Stimulated activated CD8-positive, alpha-beta memory T cell treated with anti-CD3 and anti-CD28 coated beads, Interleukin-2, amount 100 ng/mL, for 48 hours (primary cell): ENCODE measurements at places on chromosomes 3 and 15.
A peak's percentile ranks its signal among the peaks of the same experiment; 100 is the strongest.

GRCh38 chr3:185253645-185254410 is at the start of gene EHHADH:
EHHADH (minus strand) TSS chr3:185254049; CDS start chr3:185254022, 27 bp downstream.
- DNase-seq, result peak; percentile 49

GRCh38 chr15:85379403-85380131 is 836 bp upstream of the AKAP13 start:
- peak; percentile 31 for DNase-seq

DNA sequence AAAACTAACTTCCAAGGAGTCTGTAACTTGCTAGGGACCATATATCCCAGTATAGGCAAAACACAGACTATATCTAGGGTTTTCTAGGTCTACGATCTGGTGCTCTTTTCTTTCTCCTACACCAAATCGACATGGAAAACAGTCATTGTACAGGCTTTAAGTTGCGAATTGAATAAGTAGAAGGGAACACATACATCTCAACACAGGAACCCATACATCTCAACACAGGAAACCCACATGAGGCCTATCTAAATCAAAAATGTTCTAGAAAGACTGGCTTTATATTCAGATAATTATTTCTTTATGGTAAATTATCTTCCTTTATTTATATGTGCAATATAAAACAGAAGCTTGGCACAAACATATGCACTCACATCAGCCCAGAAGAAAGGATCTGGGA is 126.6 kb downstream of the ADAM10 start:
- no peak for DNase-seq

DNA sequence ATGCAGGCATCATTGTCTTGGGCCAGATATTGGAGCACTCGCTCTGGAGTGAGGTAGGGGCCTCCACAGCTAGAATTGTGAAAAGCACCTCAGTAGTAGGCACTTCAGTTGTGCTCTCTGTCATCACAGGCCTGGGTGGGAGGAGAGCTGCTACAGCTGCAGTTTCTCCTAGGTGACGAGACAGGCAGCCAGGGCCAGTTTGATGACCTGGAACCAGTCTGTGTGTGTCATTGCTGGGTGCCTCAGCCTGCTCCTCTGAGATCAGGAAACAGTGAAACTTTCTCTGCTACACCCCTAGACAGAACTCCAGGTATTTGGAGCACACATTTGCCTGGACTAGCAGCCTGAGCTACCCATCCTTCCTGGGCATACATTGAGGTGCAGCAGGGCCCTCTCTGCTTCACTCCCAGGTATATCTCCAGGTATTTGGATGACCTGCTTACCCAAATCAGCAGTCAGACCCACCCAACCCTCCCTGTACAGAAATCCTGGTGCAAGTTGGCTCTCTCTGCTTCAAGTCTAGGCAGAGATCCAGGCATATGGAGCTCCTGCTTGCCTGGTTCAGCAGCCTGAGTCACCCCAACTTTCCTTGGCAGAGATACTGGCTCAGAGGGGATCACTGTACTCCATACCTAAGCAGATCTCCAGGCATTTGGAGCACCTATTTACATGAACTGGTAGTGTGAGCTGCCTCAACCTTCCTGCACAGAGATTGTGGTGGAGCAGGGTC is 54.3 kb upstream of the SGO1 start:
- DNase-seq, result no peak

GRCh38 chr3:66709532-66709931 is 208.7 kb upstream of the LRIG1 start:
- DNase-seq, result no peak

- no peak for DNase-seq
Observed at GRCh38 chr3:182843478-182843877, 50.2 kb downstream of the ATP11B start.

DNA sequence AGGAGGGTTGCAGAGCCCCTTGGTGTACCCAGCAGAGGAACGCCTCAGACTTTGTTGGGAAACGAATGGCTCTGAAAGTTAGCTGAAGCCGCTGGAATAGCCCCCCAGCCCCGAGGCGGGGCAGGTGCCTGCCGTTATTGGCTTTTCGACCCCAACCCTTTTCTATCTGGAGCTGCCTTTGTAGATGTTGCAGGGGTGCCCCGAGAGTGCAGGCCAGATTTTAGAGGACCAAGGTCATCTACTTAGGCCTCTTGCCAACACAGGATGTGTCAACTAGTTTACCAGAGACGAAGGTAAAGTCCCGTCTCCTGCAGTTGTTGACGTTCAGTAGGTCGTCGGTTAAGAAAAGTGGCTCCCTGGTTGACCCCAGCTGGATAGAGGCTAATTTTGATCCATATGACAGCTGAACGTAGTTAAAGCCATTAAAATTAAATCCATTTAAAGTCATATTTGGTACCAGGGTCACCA is 579 bp upstream of the UBE3A start:
- no peak for DNase-seq

DNA sequence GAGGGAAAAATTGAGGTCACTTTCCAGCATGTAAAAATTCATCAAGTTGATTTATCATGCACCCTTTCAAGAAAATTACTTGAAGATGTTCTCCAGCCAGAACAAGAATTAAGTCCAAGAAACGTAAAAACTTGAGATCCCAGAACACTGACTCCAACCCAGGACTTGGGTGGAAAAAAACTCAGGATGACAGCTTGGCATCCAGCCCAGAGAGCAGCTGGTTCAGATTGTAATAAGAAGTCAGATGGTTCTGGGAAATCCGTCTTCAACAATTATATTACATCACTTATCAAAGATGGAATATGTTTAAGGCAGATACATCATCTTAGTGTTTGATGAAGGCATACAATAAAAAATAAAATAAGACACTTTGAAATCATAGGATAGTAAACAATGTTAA is 23.0 kb upstream of the DNAJC13 start:
- DNase-seq, result no peak

DNA sequence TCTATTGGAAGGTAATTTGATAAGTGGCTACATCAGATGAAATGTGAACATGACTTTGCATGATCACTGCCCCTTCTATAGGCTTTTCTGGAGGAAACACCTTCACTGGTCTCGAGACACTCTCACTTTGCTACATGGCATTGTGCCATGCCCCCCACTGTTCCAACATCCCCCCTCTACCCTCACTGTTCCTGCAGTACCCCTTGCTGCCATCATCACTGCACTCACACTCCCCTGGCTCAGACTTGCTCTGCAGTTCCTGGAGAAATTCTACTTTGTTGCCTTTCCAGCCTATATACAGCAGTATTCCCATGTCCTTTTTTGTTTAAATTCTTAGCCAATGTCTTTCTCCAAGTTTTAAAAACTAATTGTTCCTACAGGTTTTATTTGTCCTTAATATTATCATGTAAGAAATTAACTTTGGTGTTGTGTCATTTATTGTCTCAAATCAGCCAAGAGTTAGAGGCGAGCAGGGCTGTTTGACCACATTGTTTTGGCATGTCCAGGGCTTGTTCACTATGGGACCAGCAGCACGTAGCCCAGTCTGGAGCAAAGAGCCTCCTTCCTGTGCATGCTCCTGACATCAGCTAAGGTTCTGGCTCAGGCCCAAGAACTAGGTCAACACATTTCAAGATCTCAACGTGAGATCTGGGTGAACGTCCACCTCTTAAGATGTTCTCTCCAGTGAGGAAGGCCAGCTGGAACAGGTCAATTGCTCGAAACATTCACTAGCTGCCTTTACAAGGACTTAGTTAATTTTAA is 246.4 kb downstream of the SLC9A9 start:
- DNase-seq, result no peak

DNA sequence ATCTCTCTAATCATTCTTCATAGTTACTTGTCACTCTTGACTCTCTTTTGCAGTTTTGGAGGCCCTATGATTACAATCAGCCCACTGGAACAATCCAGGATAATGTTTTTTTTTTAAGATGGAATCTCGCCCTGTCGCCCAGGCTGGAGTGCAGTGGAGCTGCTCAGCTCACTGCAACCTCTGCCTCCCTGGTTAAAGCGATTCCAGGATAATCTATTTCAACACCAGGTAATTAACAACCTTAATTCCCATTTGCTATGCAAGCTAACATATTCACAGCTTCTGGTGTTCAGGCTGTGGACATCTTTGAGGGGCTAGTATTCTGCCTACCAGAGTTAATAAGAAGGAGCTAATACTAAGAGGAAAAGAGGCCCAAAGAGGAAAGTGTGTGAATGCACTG is 1.1 kb upstream of the BLOC1S6 start:
- no peak for DNase-seq

GRCh38 chr3:53921296-53921695 is 29.6 kb upstream of the SELENOK start:
- no peak for DNase-seq

DNA sequence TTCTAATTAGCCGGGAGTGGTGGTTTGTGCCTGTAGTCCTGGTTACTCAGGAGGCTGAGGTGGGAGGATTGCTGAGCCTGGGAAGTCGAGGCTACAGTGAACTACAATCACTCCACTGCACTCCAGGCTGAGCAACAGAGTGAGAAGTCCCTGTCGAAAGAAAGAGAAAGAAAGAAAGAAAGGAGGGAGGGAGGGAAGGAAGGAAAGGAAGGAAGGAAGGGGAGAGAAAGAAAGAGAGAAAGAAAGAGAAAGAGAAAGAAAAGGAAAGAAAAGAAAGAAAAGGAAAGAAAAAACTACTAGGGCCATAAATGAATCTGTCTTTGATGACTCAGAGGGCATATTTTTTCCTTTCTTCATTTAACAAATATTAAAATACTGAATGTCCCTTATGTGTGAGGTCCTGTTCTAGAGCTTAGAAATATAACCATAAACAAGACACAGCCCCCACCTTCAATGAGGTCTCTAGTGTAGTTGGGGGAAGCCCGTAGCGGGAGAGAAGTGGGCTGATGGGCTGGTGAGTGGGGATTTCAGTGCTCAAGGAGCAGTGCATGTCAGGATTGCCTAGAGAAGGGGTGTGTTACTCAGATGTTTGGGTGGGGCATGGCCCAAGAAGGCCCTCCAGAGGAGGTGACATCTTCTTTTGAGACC is 35.2 kb upstream of the PIAS1 start:
- DNase-seq, result no peak

DNA sequence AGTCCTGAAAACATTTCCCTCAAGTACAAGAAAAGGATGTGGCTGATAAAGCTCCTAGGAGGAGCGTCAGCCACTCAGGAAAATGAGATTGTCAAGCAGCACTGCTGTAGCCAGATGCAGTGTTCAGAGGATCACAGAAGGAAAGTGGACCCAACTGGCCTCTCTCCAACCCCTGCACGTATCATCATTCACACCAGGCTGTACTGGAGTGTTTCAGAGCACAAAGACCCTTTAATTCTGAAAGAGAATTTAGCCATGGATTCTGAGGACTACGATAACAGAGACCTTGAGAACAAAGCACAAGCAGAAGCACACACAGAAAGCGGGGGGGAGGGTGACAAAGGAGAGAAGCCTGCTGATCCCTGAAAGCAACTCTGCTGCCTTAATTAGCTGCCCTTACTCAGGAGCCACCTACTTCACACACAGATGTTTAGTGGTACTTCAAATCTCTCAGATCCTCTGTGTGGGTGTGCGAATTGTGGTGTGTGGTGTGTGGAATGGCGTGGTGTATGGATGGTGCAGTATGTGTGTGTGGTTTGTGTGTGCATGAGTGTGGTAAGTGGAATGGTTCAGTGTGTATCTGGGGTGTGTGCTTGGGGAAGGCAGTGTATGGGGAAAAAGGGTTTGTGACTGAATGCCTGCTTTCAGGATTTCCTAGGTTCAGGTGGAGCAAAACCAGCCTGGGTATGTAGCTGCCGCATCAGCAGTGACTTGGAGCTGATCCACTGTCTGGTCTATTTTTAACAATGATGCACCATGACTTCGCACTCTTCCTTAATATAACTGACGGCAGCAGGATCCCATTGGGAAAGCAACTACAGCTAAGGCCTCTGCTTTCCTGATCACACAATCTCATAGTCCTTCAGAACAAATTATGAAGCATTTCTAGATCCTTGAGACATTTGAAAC is 192.5 kb downstream of the RSL24D1 start:
- DNase-seq, result no peak

DNA sequence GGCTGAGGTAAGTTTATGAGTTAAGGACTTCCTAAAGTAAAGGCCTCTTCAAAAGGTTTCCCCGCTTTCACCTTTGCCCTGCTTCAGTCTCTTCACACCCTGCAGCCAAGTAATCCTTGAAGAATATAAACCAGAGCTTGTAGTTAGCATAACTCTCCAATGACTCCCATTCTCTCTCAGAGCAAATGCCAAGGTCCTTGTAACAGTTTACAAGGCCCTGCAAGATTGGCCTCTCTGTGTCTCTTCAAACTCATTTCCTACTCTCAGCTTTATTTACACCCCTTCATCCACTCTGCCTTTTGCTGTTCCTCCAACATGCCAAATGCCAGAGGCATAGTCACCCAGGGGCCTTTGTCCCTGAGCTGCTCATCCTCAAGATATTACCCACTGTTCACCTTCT is 60.5 kb upstream of the MME start:
- no peak for DNase-seq

DNA sequence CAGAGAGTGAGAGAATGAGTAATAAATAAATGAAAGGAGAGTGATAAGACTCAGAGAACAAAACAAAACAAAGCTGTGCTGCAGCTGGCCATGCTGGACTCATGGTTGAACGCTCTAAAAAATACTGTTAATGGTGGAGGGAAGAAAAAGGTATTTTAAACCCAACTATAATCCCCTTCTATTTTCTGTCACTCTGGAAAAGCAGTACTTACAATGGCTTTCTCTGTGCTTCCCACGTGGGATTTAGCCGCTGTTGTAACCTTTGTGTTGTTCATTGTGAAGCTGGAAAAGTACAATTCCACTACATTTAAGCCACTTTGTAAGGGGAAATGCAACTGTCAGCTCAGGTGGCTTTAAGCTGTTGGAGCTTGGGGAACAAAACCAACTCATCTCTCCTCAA is 917.7 kb downstream of the IGSF11 start:
- no peak for DNase-seq

DNA sequence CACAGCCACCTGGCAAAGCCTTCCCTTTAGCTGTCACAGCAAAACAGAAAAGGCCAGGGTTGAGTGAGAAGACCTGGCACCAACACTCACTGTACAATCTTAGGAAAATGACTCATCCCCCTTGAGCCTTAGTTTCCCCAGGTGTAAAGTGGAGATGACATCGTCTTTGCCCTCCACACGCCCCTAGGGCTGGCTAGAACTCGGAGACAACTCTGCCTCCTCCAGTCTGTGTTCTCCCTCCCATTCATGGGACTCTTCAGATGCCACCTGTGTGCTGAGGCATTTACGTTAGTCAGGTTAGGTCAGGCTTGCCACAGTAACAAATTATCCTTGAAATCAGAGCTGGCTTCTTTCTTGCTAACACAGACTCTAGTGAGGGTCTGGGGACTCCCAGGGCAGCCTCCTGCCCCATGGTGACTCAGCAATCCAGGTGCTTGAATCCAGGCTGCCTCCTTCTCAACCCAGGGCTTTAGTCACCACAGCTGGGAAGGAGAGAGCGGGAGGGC is 252.6 kb downstream of the PLCL2 start:
- no peak for DNase-seq

- no peak for DNase-seq
Observed at GRCh38 chr3:126347543-126348161, 9.6 kb downstream of the KLF15 start.

DNA sequence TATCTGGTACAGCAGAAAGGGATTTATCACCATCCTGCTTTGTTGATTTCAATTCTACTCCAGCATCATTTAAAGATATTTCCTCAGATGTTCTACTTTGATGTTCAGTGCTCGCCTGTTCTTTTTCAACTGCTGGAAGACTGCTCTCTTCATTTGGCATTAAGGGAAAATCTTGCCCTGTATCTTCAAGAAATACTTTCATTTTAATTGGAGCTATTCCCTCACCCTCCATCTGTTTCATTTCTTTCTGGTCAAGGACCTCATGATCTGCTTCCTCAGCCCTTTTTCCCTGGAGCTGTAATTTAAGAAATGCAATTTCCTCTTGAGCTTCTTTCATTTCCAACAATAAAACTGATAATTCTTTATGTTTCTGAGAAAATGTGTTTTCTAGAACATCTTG is 37.8 kb upstream of the HCLS1 start:
- DNase-seq, result no peak

- DNase-seq, result no peak
Observed at GRCh38 chr15:31004220-31004733, 12.8 kb upstream of the MTMR10 start.
